ENCODE measurements at places on chromosomes 1 and 21.

- no peak for DNase-seq
These were observed 65.6 kb upstream of the DMRTA2 start for GRCh38 chr1:50488876-50489275.

- no peak for DNase-seq
These were observed 9.6 kb downstream of the TRIM11 start for GRCh38 chr1:228396770-228397662.

DNA sequence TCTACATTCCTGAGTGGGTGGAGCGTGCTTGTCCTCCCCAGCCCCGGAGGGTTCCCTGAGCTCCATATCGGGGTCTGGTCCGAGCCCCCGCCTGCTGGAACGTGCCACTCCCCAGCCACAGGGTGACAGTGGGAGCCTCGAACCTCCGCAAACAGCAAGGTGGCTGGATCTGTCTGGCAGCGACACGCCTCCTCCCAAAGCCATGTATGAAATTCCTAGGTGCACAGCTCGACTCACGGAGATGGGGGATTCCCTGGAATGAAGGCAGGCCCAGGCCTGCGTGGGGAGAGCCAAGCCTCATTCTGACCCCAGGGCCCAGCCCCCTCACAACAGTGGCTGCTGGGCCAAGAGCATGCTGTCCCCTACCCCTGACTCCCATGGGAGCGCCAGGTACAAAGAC is 32.9 kb downstream of the TP73 start:
- DNase-seq = no peak

DNA sequence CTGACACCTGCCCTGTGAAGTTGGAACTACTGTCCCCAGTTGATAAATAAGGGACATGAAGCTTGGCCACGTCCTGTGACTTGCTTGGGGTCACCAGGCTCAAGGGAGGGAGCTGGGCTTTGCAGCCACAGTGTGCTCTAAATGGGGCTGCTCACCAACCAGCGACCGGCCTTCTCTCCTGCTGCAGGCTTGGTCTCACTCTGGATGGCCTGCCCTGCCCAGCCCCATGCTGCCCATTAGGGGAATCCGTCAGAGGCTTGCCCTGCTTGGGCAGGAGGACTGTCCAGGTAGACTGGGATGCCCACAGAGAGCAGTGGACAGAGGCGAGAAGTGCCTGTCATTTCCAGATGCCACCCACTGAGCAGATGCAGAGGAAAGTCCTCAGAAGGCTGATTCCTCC is 1.2 kb upstream of the CENPS start:
- DNase-seq = no peak

DNA sequence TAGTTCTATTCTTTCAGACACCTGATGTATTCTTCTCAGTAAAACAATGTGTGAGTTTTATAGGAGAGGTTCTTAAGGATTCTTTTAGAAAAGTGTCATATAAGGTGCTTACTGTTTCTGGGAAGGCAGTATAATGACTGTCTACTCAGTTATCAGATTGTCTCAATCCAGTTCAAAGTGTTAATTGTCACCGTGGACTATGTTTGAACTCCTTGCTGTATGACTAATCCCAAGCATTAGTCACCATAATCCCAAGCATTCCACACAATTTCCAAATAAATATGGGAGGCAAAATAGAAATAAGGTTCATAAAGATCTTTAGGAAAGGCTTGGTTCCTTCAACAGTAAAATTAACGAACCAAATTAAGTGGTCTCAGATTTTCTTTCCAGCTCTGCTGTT is 342.1 kb upstream of the NR5A2 start:
- DNase-seq = no peak

- no peak for DNase-seq
These were observed 1.6 kb upstream of the C1orf35 start for GRCh38 chr1:228104526-228105269.

DNA sequence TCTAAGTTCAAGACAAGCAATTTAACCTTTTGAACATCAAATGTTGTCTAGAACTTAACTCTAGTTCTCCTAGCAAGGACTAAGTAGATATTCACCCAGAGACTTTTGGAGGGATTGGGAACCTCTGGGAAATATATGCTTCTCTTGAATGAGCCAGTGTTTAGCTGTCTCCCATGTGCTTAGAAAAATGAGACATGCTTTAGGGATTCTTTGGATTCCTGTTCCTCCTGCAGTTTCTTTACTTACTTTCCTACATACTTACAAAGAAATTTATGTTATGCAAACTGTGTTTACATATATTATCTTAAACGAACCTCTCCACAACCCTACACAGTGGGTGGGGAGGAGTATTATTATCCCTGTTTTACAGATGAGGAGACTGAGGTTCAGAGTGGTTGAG is 39.2 kb downstream of the RNASEL start:
- no peak for DNase-seq

DNA sequence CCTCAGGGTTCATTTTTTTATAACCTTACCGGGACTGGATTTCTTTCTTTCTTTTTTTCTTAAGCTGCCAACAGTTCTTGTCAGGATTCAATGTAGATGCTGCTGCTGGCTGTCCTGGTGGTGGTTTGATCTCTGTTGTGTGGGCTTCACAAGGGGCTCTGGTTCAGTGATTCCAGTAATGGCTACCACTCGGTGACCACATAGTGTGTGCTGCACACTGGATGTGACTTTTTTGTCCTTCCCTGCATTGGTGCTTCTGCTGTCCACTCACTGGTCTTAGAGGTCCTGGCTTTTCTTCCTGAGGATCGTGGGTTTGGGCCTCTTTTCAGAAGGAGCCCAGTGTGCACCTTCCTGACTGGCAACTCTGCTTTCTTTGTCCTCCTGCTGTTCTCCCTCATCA is 18.5 kb downstream of the KCNK1 start:
- no peak for DNase-seq

Data from HL-60 (cell line).